ENCODE measurements at places on chromosomes 3 and 15.

GRCh38 chr3:174302746-174303315, 556.3 kb upstream of the NAALADL2 start:
- no peak for DNase-seq

DNA sequence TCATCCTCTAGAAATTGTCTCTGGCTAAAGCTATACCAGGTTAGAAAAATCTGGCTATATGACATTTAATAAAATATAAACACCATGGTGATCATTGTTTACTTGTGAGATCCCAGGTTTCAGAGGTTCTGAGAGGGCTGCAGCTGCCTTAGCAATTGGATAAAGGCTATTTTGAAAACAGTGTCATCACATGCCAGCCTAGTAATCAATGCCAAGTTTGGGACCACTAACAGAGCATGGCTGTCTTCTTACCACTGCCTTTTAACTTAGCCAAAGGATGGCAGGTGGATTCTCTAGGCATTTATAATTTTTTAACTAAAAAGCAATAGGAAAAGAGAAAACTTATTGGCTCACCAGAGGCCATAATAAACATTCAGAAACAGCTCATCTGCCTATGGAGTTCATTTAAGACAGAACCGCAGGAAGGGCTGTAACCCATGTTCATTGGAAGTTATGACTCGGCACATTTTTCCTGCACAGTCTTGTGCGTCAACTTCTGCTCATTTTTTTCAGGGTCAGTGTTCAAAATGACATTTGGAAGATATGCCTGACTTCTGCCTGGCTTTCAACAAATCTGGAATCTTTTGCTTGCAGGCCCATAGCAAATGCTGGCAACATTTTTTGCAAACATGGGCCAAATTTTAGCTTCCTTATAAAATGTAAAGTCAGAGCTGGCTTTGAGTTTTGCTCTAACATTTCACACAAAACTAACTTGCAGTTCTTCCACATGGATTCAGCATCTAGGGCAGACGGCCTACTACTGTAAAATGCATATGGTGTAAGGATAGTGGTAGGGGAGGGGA, 476.0 kb upstream of the TBL1XR1 start:
- no peak for DNase-seq

DNA sequence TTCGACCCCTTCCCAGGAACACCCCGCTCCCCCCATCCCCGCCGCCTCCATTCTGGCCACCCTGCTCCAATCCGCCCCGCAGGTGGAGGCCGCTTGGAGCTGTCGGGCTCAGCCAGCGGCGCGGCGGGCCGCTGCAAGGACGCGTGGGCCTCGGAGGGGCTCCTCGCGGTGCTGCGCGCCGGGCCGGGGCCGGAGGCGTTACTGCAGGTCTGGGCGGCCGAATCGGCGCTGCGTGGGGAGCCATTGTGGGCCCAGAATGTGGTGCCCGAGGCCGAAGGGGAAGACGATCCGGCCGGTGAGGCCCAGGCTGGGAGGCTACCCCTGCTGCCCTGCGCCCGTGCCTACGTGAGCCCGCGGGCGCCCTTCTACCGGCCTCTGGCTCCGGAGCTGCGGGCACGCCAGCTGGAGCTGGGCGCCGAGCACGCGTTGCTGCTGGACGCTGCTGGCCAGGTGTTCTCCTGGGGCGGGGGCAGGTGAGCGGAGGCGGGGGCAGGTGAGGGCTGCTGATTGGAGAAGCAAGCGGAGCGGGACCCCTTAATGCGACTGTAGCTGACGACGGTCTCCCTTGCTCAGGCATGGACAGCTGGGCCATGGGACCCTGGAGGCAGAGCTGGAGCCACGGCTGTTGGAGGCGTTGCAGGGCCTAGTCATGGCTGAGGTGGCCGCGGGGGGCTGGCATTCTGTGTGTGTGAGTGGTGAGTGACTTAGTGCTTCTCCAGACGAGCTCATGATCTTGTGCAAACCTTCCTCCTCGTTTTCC, 2.5 kb downstream of the RCCD1 start:
- no peak for DNase-seq

GRCh38 chr3:99487894-99488293, 150.5 kb upstream of the COL8A1 start:
- no peak for DNase-seq

DNA sequence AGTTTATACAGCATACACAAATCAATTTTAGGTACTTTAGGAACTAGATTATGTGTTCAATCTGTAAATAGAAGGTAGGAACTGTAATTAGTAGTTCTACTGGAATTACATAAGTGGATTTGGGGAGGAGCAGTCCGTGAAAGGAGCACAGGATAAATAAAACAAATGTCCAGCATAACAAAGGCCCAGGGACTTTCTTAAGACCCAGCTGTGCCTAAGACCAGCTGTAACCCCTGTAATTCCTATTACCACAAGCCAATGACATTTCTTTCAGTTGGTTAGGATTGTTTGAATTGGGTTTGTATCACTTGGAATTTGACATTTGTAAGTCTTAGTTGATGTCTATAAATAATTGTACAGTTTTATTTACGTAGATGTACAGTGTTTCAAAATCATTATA, 4.8 kb upstream of the ZBTB20 start:
- DNase-seq: no peak

GRCh38 chr15:70650567-70651302, 112.6 kb downstream of the UACA start:
- no peak for DNase-seq

- DNase-seq: no peak
Observed at GRCh38 chr3:54138937-54139547, 16.7 kb downstream of the CACNA2D3 start.

DNA sequence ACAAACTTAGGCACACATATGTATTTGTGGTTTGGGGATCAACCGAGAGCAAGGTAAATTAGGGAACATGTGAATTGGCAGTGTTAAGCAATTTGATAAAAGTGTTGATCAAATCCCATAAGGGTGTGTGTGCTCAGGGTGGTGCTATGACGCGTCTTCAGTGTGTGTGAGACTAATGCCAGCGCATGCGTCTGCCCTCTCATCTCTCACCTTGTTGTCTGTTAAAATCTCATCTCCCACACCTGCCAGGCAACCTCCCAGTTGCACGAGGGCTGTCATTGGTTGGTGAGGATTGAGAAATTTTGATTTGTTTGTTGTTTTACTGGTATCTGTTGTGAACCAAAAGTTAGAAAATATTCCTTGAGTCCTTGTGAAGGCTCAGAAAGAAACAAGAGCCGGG, 137.2 kb upstream of the ICE2 start:
- no peak for DNase-seq

DNA sequence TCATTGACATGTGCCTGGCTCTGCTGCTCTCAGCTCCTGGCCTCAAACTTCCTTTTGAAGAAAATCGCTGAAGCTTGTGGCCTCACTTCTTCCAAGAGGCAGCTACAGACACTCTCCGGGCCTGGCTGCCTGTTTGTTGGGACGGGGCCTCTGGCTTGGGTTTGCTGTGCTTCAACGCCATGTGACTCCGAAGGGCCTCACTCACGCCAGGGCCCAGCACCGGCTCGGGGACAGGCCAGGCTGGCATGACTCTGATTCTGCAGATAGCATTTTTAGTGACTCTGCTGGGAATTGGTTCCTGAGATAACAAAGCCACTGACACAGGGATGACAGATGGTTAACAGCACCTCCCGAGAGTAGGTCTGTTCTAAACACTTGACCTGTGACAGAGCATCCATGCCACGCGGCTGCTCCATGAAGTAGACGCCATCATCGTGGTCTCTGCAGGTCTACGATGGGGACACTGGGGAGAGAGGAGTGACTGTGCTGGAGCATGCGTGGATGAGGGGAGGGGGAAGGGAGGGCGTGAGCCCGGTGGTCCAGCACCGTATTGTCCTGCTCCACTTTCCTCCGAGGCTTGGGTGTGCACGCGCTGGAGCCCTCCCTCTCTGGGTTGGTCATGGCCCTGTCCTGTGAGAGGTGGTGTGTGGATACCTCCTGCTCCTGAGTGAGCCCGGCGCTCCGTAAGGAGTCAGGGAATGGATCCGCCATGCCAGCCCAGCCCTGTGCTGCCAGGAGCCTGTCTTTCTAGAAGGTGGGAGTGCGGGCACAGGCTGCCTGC, 133.6 kb downstream of the TJP1 start:
- DNase-seq: no peak

DNA sequence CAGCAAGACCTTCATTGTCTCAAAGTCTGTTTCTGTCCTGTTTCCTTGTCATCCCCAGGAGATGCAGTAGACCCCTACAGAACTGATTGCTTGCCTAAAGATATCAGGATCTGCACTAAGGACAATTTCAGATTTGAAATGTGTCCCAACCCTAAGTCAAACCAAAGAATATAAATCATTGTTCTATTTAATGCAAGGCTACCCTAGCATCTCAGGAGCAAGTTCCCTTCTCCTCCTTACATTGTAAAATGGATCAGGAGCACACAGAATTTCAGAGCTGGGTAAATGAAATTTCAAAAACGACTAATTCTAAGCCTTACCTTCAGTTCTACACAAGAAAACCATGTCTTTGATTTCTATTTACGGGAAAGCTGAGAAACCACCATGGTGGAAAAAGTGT, 360.9 kb upstream of the KCNH8 start:
- DNase-seq: no peak
